HepG2 (cell line): ENCODE measurements at places on chromosomes 13 and 19. TPM values are rescaled to one million over a fixed set of nuclear protein-coding genes. Genes with fewer than 3 reads are reported as not detected.

Gene SCEL
- total RNA-seq = not detected in 2 replicates

Gene TMEM150B
- 0.74 and 1.3 TPM in 2 replicates for total RNA-seq

Gene KASH5
- total RNA-seq = not detected in 2 replicates

Gene OR10H1
- total RNA-seq = not detected in 2 replicates

Gene XAB2
- total RNA-seq = 6.2 and 8.6 TPM in 2 replicates

Gene CEACAM3
- total RNA-seq = not detected in 2 replicates

Gene EHD2
- total RNA-seq = 0.08 and 0.09 TPM in 2 replicates

Gene PKN1
- total RNA-seq = 46.5 and 54.5 TPM in 2 replicates

Gene PGLYRP2
- 0.49 and 1.0 TPM in 2 replicates for total RNA-seq

Gene DCLK1
- total RNA-seq = not detected in 2 replicates

Gene OVOL3
- not detected in 2 replicates for total RNA-seq

Gene PRTN3
- total RNA-seq = not detected in 2 replicates

Gene SOX21
- total RNA-seq = not detected in 2 replicates

Gene CADM4
- 6.4 and 16.0 TPM in 2 replicates for total RNA-seq
